ENCODE measurements at places on chromosomes 1 and 21. TPM values are rescaled to one million over a fixed set of nuclear protein-coding genes. Genes with fewer than 3 reads are reported as not detected.

PLA2G4A gene
- total RNA-seq, result not detected

USH2A gene
- total RNA-seq, result not detected

FAAH gene
- total RNA-seq, result 24.8 TPM

TMPRSS3 gene
- not detected for total RNA-seq

RGS7 gene
- total RNA-seq, result not detected

RNU1-3 gene
- total RNA-seq, result 1,721 TPM

CDC20 gene
- 223 TPM for total RNA-seq

FYB2 gene
- total RNA-seq, result not detected

PKNOX1 gene
- 23.4 TPM for total RNA-seq

SLC45A1 gene
- not detected for total RNA-seq

KRTAP26-1 gene
- total RNA-seq, result not detected

FMOD gene
- not detected for total RNA-seq

SERTAD4 gene
- not detected for total RNA-seq

SLC6A17 gene
- total RNA-seq, result not detected

MYBPH gene
- total RNA-seq, result not detected

RALGPS2 gene
- total RNA-seq, result 94.5 TPM

KCNK2 gene
- total RNA-seq, result not detected

RNU1-1 gene
- total RNA-seq, result 1,968 TPM

MATN1 gene
- not detected for total RNA-seq

PRAMEF20 gene
- total RNA-seq, result not detected

ACKR1 gene
- not detected for total RNA-seq

FCRL5 gene
- total RNA-seq, result 44.8 TPM

C2CD2 gene
- total RNA-seq, result 8.9 TPM

OR10J1 gene
- not detected for total RNA-seq

CRNN gene
- total RNA-seq, result not detected

SEC16B gene
- total RNA-seq, result not detected

SPRR2E gene
- total RNA-seq, result not detected

FCRLA gene
- 409 TPM for total RNA-seq

OR2T2 gene
- total RNA-seq, result not detected

GBP5 gene
- not detected for total RNA-seq

TNFSF4 gene
- 0.53 TPM for total RNA-seq

SLC35F3 gene
- total RNA-seq, result not detected

All from OCI-LY7 (cell line).